Stimulated activated memory B cell treated with anti-CD40 and anti-IgM and Interleukin-4, amounts not matched to agents 10 μg/mL and 1 μg/mL and 100 μg/mL, for 72 hours (primary cell): ENCODE measurements at places on chromosomes 12 and 14.

- ATAC-seq: no peak
Measured at GRCh38 chr12:64595863-64596793, 14.2 kb upstream of the RASSF3 start.

DNA sequence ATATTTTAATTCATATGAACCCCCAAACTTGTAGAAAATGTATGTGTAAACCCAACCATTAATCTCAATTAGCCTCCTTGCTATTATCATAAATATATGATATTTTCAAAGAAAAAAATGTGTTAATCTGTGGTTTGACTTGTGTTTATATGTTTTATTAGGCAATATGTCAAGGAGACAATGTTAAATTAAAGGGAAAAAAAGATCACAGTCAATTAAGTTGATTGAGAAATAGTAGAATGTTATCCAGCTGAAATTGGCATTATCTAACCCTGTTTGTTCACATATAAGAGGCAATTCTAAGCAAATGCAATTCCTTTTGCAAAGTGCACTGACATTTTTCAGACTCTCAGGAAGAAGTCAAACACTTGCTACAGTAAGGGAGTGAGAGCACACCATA is 745.3 kb downstream of the C12orf50 start:
- ATAC-seq: no peak

GRCh38 chr12:5582541-5582940 is 150.6 kb downstream of the NTF3 start:
- ATAC-seq: no peak

- no peak for ATAC-seq
Measured at GRCh38 chr12:120238839-120239445, 26.6 kb downstream of the PXN start.

DNA sequence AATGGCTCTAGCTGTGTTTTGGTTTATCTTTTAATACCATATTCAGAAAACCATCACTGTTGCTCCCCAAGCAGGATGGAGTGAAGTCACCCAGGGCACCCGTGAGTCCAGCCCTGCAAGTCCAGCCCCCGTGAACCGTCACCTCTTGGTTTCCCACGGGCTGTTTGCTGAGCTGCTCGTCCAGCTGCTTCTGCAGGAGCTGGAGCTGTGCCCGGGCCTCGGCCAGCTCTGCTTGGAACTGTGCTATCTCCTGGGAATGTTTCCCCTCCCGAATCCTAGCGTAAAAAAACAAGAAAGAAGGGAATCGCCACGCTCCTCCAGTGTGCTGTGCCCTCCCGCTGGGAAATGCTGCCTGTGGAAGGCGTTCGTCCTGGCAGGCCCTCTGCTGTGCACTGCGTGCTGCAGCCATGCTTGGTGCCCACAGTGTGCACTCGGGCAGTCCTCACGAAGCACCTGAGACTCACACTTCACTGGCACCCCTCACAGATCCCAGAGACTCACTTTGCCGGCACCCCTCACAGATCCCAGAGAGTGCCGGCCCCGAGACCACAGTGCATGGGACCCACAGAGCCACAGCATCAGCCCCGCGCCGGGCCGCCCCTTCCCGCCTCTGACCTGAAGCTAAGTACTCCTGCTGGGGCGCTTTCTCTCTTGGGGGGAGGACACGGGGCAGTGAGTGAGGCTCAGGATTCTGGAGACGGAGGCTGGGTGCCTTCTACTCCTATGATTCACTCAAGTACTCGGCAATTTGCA is 15.4 kb upstream of the ANKLE2 start:
- no peak for ATAC-seq

- ATAC-seq: no peak
Measured at GRCh38 chr12:3428631-3429030, 62.4 kb upstream of the PRMT8 start.

- peak; percentile 56 for ATAC-seq
Measured at GRCh38 chr12:49296034-49296835, 1.3 kb downstream of the PRPH start.

DNA sequence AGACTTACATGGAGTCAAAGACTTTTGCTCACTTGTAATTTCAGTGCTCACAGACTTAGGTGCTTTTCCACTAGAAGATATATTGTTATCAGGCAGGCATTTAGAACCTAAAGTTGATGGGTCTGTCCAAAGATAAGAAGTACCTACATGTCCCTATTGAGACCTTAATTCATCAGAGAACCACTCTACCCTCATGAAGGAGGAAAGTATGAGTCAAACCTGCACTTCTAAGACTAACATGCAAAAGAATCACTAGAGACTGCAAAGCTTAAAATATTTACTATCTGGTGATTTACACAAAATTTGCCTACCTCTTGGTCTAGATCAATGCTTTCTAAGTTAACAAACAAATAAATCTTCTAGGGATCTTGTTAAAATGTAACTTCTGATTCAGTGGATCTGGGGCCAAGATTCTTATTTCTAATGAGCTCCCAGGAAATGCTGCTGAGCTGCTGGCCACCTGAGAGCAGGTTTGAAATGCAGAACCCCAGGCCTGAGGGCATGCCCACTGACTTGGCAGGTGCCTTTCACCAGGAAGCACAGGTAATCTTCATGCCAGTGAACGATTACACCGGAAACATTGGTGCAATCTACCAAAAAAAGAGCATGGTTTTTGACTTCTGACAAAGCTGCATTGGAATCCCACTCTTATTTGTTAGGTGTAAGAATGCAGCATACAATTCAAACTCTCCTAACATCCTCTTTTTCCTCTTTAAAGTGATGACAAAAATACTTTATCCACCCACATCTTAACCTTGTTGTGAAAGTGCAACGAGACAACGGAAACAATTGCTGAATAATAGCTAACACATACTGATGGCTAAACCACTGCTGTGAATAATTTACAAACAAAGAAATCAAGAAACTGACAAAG is 214.2 kb downstream of the ADAMTS20 start:
- no peak for ATAC-seq

DNA sequence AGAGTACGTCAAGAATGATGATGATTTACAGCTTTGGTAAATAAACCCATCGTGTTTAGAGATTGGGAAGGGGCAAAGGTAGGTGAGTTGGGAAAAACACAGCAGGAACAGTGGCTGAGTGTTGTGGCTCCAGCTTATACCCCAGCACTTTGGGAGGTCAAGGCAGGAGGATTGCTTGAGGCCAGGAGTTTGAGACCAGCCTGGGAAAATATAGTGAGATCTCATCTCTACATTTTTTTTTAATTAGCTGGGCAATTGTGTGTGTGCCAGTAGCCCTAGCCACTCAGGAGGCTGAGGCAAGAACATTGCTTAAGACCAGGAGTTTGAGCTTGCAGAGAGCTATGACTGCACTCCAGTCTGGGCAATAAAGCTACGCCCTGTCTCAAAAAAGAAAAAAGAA is 77.1 kb downstream of the RASSF9 start:
- no peak for ATAC-seq

GRCh38 chr12:4434301-4434700 is 11.3 kb downstream of the FGF6 start:
- no peak for ATAC-seq

DNA sequence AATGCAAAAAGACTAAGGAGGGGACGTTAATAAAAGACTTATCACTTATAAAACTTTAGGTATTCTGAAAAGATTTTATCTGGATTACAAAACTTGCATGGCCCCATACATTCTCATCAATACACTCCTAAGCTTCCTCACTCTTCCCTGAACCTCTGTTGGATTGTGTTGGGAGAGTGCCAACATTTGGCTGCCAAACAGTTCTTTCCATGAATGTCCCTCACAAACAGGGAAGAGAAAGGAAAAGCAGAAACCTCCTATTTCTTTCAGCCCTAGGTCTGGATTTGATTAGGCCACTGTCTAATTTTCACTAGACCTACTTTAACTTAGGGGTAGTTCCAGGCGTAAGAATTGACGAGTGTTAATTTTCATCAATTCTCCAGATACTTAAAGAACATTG is 11.7 kb downstream of the PTHLH start:
- ATAC-seq: no peak

DNA sequence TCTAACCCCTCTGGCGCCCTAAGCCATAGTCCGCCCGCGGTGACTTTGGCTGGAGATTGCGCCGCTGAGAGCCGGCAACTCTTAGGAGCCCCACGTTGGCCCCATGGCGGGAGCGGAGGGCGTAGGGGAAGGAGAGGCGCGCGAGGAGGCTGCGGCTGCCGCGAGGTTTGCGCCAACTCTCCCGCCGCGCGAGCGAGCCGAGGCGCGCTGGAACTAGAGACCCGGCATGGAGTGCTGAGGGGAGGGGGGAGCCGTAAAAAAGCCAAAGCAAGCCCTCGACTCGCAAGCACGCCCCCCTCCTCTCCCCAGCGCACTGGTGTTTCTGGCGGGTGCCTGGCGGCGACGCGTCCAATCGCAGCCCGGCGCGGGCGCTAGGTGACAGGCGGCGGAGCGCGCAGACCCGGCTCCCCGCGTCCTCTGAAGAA is at the start of gene SYT10:
Gene SYT10 (minus strand): TSS at position 233 of the 425 bp plus-strand sequence. CDS start 297 bp downstream, outside the sequence.
- ATAC-seq: no peak

DNA sequence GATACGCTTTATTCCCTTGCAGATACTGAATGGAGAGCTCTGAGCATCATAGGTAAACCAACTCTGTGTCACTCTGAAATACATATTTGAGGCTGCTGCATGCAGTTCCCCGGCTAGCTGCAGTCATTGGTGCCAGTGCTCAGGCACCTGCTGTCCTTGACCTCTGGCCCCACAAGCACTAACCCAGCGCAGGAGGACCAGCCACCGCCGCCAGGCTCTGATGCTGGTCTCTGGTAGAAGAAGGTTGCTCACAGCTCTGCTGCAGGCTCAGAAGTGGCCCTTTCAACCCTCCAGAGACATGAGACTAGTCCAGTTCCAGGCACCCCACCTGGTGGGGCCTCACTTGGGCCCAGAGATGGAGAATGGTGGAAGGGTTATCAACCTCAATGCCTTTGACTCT is 34.5 kb upstream of the PTPRB start:
- peak; percentile 27 for ATAC-seq

DNA sequence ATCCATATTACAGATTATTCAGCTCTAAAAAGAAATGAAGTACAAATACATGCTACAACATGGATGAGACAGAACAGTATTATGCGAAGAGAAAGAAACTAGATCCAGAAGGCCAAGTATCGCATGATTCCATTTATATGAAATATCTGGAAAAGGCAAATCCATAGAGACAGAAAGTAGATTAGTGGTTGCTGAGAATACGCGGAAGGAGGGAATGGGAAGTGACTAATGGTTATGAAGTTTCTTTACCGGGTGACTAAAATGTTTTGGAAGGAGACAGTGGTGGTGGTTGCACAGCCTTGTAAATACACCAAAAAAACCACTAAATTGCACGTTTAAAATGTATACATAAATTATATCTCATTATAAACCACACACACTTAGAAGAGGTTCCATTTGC is 12.5 kb downstream of the PRDM4 start:
- no peak for ATAC-seq

DNA sequence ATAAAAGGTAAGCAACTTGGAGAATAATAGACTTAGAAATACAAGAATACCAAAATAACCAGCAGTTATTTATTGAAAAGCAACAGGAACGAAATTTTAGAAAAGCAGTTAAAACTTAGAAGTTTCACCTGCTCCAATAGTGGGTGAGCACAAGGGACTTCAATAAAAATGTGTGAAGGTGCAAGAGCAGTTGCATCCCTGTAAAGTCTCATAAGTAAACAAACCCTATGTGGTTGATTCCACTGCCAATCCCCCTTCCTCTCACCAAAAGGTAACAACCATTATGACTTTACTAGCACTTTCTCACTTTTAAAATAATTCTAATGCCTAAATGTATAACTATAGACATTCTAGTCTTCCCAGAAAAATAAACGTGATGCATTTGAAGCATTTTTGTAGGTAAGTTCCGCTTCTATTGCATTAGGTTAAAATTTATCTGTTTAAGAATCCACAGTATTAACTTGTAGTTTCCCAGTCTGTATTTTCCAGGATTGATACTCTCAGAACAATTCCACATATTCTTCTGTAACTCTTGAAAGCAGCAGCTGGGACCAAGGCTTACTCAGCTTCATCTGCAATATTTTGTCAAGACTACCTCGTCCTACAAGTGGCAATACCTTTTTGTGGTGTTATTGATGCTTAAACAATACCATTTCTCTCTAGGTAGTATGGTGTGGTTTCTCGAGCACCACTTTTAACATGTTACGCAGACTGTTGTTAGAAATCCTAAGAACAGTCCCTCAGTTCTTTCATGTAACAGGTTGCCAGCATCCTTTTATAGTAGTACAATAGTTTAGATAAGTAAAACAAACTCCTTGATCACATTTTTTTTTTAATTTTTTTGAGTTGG is 32.1 kb downstream of the HNRNPC start:
- no peak for ATAC-seq

DNA sequence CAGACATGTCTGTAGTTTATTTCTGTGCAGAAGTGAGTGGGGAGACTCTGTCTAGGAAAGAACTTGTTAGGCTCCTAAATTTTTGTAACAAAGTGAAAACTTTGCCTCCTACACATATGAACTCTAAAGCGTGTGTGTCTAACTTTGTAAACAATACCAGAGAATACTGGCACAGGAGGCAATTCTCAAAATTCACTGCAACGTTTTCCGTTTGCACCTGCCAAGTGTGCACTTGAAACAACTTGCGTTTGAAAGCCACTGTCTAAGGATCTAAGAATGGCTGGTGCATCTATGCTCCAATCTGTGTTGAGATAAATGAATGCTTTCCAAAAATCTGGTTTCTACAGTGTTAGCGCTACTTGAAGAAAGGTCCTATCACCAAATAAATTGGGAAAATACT is 15.3 kb downstream of the GRIP1 start:
- ATAC-seq: no peak

DNA sequence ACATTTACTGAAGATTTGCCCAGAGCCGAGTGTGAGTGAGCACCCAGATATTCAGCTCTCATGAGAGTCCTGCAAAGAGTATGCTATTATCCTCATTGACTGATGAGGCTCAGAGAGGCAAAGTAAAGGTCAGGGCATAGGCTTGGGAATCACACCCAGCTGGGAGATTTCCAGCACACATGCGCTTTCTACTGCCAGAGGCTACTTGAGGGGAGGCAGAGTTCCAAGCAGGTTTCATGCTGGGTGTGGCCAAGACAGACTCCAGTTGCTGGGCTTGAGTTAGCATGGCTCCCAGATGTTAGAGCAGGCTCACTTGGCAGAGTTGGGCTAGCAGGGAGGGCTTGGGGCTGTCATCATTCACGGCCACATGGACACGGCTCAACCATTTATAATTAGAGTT is 14.4 kb upstream of the FAM181A start:
- no peak for ATAC-seq

DNA sequence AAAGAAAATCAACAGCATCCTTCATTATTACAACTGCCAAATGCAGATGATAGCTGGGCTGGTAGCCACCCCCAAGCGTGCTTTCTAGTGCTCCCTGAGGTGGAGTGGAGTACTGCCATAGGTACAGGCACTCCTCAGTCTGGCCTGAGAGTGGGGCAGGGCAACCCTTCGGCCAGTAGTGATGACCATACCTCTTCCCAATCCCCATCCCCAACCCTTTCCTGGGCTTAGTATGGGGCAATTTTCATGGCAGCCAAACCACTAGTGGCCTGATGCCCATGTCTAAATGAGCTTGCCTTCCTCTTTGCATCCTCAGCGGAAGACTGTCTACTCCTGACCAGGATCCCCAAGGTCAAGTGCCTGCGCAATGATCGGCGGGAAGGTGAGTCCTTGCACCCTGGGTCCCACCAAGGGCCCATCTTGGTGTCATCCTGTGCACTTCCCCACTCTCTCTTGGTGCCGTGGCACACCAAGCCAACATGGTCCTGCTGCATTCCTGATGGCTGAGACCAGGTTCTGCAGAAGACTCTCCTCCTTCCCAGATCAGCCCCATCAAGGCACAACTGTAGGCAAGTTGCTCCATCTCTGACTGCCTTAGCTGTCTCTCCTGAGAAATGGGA is 65.8 kb downstream of the GALNT16 start:
- ATAC-seq: no peak
